ENCODE measurements at places on chromosomes 1 and 21. TPM values are rescaled to one million over a fixed set of nuclear protein-coding genes. Genes with fewer than 3 reads are reported as not detected.

GRCh38 chr21:33783187-33783979 is 132.2 kb downstream of the ATP5PO start:
- DNase-seq: no peak

GRCh38 chr1:20164694-20165202 is 21.1 kb upstream of the UBXN10 start:
- no peak for DNase-seq

DNA sequence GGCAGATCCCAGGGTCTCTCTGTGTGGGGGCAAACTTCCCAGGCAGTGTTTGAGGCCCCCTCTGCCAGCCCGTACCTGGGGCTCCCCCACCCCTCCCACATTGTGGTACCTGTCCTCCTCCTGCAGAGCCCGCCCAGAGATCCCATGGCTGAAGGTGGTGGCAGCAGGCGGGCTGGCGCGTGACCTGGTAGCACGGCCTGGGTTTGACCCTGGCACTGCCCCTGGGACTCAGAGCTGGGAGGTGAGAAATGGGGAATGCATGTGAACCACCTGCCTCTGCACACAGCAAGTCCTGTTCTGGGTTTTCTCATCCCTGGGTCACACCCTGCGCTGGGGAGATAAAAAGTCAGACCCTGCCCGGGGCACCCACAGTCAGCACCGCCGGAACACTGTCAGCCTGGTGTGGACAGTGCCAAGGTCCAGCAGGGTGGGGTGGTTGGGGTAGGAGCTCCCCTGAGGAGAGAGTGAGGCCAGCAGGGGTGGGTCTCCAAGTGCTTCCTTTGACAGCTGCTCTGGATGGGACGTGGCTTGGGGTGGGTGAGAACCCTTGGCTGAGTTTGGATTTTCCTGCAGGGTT is 11.8 kb downstream of the AGRN start:
- DNase-seq: no peak

GRCh38 chr1:27563341-27563590 is 40.7 kb downstream of the AHDC1 start:
- no peak for DNase-seq

DNA sequence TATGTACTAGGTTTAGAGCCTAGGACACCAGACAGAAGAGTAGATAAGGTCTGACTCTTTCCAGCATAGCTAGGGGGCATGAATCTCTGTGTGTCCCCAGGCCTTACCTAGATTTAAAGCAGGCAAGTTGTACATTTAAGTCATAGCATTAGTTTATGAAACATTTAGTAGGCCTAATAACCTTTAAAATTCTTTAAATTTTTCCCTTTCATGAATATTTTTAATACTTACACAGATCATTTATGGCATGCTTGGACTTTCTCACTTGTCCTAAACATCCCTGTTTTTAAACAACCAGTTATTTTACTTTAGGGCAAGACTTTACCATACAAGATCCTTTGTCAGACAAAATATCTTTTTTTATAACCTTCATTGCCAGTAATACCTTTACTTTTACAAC is 258.4 kb upstream of the ZRANB2 start:
- DNase-seq: no peak

DNA sequence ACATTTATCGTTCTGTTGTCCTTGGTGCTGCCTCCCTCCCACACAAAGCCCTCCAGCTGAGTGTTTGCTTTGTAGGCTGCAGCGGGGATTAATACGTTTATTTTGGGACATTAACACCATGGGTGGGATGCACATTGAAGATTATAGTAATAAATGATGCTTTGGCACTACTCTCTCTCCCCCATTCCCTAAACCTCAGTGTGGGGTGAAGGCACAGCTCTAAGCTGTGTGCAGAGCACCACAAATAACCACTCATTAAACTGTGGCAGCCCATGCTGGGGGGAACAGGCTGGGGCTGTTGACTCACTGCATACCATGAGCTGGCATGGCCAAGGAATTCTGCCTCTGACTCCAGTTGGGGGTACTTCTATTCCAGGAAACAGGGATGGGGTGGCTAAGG is 7.7 kb downstream of the PCP4L1 start:
- no peak for DNase-seq

- DNase-seq: no peak
Observed at GRCh38 chr1:185425163-185425562, 108.1 kb upstream of the IVNS1ABP start.

- DNase-seq: no peak
Observed at GRCh38 chr1:9920606-9921005, 10.5 kb upstream of the CTNNBIP1 start.

The KCNJ9 gene
- total RNA-seq: not detected

The CHIA gene
- total RNA-seq: not detected

The KRTAP21-1 gene
- total RNA-seq: not detected

The FAM78B gene
- total RNA-seq: 0.38 TPM

Measured in NCI-H460 (cell line).